Stimulated activated CD4-positive, alpha-beta T cell treated with anti-CD3 and anti-CD28 coated beads, Interleukin-1b, Interleukin-23, amount 100 ng/mL, for 4 hours (primary cell): ENCODE measurements at places on chromosomes 3 and 15.
A peak's percentile ranks its signal among the peaks of the same experiment; 100 is the strongest.

- peak; percentile 32 for DNase-seq
Measured at GRCh38 chr15:67794832-67795574, 30.3 kb upstream of the SKOR1 start.

DNA sequence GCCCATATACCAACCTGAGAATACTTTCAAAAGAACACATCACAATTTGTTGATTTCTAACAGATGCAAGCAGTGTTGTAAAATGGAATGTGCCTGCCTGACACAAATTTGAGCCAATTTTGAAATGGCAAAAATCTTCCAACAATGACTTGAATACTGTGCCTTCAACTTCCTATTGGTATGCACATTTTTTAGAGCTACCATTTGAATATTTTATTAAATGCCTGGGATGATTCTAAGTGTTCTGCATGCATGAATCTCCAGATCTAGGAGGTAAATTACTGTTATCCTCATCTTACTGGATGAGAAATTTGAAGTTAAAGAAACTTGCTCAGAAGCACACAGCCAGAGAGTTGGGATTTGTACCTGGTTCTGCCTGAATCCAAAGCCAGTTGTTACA lies 282.8 kb upstream of the LRRN1 start:
- no peak for DNase-seq

DNA sequence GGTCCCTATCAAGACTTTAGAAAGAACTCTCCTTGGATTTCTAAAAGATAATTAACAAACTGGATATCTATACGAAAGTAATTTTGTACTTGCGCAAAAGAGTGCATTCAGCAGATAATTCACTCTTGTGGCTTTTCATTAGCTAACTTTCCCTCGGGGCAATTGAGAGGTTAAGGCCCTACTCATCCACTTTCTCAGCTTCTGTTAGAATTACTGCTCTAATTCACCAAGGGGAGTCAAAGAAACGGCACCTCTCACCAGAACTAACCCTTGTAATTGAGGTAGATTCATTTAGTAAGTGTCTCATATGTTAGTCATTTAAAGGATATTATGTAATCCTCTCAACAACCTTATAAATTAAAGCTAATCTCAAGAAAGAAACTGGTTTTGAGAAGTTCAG lies 22.5 kb upstream of the MB21D2 start:
- no peak for DNase-seq

DNA sequence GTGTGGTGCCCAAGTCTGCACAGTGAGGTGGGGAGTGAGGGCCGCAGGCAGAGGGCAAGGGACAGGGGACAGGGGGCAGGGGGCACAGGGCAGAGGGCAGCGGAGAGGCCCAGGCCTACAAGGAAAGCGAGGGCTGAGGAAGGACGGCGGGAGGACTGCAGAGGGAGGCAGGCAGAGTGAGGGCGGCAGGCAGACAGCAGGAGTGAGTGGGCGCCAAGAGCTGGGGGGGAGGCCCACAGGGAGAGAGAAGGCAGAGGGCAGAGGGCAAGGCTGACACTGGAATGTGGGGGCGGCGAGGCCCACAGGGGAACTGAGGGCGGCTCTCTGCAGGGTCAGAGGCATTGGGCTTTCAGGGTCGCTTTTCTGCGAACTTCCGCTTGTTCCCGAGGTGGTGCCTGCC lies 267.8 kb upstream of the NDN start:
- no peak for DNase-seq

GRCh38 chr3:183822631-183823030 lies 2.7 kb downstream of the MAP6D1 start:
- DNase-seq = no peak

- DNase-seq = no peak
Measured at GRCh38 chr15:38536201-38536676, 28.4 kb downstream of the RASGRP1 start.

GRCh38 chr3:78726545-78726944 lies 1041.3 kb downstream of the ROBO1 start:
- no peak for DNase-seq

- DNase-seq = no peak
Measured at GRCh38 chr3:25027650-25028049, 400.4 kb upstream of the RARB start.

DNA sequence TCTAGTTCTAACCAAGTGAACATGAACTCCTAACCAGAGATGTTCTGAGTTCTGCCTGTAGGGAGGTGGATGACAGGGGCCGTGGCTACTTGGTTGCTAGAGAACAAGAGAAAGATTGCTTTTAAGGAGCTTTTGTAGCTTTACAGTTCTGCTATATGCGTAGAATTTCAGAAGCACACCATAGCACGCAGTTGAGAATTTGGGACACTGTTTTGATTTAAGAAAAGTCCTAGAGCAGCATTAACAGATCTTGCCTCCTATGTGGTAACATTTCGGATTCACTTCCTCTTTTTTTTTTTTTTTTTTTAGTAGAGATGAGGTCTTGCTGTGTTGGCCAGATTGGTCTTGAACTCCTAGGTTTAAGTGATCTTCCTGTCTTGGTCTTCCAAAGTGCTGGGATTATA lies 181.7 kb downstream of the TCF12 start:
- DNase-seq = no peak

DNA sequence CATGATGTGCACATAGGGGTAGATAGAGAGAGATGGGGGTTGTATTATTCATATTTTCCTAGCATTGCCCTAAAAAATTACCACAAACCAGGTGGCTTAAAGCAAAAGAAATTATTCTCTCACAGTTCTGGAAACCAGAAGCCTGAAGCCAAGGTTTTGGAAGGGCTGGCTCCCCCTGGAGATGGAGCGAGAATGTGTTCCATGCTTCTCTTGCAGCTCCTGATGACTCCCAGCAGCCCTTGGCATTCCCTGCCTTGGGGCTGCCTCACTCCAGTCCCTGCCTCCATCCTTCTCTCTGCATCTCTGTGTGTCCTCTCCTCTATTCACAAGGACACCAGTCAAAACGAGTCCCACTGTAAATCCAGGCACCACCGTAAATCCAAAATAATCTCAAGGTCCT lies 91.5 kb upstream of the FAM174B start:
- DNase-seq = no peak

GRCh38 chr15:31453558-31454318 lies 127.1 kb downstream of the KLF13 start:
- DNase-seq = no peak

GRCh38 chr3:107740992-107741896 lies 218.5 kb downstream of the BBX start:
- no peak for DNase-seq

DNA sequence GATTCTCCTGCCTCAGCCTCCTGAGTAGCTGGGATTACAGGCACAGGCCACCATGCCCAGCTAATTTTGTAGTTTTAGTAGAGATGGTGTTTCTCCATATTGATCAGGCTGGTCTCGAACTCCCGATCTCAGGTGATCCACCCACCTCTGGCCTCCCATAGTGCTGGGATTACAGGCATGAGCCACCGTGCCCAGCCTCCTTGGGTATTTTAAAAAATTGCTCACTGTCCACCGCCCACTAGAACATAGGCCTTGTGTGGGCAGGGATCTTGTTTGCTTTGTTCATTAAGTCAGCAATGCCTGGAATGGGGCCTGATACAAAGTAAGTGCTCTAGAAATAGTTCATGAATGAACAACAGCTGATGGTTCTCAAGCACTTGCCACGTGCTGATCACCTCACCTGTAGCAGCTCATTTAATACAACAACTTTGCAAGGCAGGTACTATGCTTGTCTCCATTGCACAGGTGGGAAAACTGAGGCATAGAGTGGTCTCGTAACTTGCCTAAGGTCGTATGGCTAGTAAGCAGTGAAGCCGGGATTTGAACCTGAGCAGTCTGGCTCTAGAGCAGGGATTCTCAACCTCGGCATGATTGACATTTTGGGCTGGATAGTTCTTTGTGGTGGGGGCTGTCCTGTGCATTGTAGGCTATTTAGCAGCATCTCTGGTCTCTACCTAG lies 12.7 kb upstream of the CTSH start:
- DNase-seq = no peak

DNA sequence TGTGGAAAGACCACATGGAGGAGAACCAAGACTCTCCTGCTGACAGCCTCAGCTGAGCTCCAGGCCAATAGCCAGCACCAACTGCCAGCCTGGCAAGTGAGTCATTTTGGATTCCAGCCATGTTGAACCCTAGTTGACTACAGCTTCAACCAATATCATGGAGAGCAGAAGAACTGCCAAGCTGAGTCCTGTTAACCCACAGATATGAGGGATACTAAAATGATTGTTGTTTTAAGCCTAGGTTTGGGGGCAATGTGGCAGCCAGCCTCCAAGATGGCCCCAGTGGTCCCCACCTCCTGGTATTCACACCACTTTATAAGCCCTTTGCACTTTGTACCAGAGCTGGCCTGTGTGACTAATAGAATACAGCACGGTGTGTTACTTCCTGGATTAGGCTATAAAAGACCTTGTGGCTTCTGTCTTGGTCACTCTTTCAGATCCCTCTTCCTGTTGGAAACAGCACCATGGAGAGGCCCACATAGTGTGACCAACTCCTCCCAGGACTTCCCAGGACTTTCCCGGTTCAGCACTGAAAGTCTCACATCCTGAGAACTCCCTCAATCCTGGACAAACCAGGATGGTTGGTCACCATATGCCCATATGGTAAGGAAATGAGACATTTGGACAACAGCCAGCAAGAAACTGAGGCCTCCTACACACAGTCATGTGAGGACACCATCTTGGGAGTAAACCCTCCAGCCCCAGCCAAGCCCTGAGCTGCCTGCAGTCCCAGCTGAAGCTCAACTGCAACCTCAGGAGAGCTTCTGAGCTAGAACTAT lies 32.4 kb upstream of the CDV3 start:
- DNase-seq = no peak

- no peak for DNase-seq
Measured at GRCh38 chr15:64901914-64902313, 9.8 kb upstream of the ANKDD1A start.

GRCh38 chr3:21398461-21398860 lies 352.5 kb downstream of the ZNF385D start:
- DNase-seq = no peak
